Activated naive CD4-positive, alpha-beta T cell (primary cell): ENCODE measurements at places on chromosomes 1 and 21.
A peak's percentile ranks its signal among the peaks of the same experiment; 100 is the strongest.

DNA sequence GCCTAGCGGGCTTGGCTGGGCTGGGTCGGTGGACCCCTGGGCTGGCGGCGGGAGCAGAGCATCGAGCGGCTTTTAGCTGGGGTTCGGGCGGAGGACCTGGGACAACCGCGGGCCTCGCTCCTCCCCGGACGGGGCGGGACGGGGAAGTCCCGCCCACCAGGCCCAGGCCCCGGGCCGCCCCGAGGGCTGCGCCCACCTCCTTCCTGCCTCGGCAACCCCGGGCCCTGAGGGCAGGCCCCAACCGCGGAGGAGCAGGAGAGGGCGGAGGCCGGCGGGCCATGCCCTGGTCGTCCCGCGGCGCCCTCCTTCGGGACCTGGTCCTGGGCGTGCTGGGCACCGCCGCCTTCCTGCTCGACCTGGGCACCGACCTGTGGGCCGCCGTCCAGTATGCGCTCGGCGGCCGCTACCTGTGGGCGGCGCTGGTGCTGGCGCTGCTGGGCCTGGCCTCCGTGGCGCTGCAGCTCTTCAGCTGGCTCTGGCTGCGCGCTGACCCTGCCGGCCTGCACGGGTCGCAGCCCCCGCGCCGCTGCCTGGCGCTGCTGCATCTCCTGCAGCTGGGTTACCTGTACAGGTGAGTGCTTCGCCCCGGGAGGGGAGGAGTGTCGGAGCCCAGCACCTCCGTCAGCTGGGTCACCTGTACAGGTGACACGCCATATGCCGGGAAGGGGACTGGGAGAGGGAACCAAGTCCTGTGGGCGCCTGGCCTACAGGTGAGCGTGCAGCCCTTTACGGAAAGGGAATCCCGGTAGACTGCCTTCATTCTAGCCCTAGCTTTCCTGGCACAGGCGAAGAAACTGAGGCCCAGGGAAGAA is at the start of gene XKR8:
Gene XKR8, plus strand, starts transcription at position 182 of the 812 bp plus-strand sequence. Its CDS starts 97 bp downstream, at position 279.
- peak; percentile 52 for DNase-seq

DNA sequence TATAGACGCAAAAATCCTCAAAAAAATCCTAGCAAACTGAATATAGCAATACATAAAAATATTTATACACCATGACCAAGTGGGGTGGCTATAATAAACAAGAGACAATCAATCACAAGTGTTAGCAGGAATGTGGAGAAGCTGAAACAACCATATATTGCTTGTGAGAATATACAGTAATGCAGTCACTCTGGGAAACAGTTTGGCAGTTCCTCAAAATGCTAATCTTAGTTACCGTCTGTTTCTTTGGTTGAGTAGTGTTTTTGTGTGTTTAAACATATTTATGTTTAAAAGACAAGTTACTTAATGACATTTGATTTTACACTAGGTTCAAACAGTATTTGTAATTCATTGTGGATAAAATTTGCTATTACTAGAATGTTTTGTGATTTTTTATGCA is 792.0 kb downstream of the LTN1 start:
- DNase-seq = no peak

DNA sequence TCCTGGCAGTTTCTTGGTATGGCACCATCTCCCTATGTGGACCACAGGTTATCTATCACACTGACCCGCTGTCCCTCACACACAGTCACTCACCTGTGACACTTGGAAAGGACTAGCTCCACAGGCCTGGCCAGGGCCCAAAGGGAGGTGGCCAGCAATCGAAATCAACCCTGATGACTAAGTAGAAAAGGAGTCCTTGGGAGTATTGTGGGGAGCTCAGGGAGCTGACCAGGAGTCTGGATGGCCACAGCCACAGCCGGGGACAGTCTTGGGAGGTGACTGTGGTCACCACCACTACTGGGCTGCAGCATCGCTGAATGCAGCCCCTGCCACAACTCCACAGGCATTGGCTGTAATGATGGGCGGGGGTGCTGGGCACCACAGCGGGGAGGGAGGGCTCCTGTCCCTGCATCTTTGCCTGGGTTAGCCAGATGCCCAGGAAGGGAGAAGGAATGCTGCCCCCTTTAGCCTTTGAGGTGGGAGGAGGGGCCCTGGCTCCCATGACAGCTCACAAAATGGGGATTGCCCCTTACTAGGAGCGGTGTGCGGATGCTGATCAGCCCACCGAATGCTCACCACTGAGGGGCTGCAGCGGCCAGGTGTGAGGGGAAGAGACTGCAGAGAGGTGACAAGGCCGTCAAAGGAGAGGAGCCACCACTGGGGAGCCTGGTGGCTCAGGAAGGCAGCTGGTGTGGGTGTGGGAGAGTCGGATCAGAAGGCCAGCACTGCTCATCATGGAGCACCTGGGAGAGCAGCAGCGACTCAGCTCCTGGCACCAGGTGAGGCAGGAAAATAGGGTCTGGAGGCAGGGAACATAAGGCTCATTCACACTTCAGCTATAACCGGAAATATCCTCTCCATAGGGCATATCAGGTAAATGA is 61.3 kb downstream of the H3-3A start:
- DNase-seq = no peak

DNA sequence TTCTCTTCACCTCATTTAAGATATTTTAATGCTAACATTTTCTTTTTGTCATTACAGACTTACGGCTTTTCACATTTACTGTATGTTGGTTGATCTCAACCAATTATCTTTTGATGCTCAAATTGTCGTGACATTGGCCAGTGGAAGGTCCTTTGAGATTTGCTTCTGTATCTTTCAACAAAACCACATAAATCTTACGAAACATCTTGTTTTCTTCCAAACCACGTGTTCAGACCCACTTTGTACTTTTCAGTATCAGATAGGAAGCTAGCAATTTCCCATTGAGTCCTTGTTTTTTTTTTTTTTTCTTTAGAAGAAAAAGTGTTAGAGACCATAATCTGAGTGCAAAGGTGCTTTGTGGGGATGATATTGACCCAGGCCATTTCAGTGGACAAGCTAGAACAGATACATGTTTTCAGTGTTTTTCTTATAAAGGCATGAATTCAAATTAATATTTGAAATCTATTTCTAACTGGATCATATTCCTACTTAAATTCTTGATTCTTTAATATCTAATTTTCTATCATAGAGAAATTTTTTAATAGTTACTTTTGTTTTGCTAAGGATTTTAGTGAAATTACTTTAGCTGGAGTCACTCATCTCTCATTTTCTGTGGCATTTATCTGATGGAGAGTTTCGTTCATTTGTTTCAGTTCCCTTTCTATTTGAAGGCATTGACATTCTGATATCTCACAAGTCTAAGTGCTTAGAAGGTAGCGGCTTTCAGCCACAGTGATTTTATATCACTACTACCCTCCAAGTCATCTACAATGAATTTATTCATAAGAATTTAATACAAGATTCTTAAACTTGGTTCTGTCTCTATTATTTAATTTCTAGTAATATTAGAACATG is 26.7 kb downstream of the ATG4C start:
- no peak for DNase-seq

- DNase-seq = no peak
Observed at GRCh38 chr1:201792534-201793305, 36.2 kb upstream of the IPO9 start.

DNA sequence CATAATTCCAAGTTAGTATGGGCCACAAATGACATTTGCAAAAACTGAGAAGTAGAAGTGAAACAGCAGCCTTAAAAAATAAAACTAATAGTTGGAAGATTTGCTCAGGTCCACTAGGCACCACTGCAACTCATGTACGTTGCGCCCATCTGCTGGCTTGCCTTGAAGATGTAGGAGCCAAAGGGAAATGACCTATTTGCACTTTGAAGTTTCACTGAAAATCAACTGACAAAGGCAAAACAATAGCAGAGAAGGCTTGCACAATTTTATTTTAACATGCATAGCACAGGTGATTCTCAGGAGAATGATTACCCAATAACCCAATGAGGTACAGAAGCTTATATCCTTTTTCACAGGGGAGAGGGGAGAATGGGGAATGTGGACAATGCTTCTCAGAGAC is 170.1 kb upstream of the USP25 start:
- no peak for DNase-seq

GRCh38 chr1:94600556-94600955 is 59.0 kb upstream of the F3 start:
- DNase-seq = no peak

GRCh38 chr1:90729504-90730242 is 12.6 kb upstream of the BARHL2 start:
- DNase-seq = no peak

GRCh38 chr1:229114850-229115365 is 156.0 kb upstream of the RAB4A start:
- no peak for DNase-seq

DNA sequence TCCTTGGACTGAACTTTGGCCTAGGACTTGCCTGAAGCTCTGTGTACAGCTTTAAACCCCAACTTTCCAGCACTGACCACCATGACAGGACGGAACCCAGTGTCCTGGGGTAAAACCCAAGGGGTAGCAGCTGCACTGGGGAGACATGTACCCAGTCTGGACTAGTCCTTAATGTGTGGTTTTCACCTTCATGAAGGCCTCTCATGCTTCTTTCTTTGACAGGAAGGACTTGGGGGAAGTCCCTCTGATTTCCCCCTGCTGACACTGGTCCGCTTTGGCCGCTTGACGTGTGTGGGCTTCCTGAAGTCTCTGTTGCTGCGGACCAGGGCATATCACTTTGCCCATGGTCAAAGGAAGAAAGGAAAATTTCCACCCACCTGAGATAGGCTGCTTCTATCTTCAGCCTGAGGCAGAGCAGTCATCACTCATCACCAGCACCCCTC is 66.3 kb upstream of the PRDX6 start:
- DNase-seq = no peak

GRCh38 chr1:204751883-204752687 is 66.5 kb upstream of the LRRN2 start:
- no peak for DNase-seq

DNA sequence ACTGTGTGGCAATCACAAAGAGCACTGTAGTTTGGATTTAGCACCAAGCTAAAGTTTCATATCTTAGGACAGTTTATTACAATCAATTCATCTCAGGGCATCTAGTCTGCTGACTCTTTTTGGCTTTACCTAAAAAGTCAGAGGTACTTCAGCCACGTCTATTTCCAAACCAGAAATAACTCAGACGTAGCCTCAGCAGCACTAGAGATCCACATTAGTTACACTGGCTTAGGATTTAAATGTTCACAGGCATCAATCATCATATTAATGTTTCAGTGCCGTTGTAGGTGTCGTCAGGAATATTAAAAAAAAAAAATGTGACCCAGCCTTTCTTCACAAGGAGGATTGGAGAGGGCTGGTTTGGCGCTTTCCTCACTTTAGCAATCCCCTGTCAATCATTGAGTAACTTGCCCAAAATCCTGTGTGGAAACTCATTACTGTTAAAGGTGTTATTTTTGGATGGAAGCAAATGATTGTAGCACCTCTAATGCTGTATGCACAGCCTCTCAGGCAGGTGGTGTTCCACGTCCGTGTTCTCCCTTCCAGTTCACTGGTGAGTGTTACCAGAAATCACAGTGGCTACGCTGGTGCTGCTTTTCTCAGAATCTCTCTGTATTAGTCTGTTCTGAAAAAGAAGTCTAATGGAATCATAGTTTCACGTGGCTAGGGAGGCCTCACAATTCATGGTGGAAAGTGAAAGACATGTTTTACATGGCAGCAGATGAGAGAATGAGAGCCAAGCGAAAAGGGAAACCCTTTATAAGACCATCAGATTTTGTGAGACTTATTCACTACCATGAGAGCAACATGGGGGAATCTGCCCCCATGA is 45.4 kb downstream of the NEK7 start:
- DNase-seq = no peak

DNA sequence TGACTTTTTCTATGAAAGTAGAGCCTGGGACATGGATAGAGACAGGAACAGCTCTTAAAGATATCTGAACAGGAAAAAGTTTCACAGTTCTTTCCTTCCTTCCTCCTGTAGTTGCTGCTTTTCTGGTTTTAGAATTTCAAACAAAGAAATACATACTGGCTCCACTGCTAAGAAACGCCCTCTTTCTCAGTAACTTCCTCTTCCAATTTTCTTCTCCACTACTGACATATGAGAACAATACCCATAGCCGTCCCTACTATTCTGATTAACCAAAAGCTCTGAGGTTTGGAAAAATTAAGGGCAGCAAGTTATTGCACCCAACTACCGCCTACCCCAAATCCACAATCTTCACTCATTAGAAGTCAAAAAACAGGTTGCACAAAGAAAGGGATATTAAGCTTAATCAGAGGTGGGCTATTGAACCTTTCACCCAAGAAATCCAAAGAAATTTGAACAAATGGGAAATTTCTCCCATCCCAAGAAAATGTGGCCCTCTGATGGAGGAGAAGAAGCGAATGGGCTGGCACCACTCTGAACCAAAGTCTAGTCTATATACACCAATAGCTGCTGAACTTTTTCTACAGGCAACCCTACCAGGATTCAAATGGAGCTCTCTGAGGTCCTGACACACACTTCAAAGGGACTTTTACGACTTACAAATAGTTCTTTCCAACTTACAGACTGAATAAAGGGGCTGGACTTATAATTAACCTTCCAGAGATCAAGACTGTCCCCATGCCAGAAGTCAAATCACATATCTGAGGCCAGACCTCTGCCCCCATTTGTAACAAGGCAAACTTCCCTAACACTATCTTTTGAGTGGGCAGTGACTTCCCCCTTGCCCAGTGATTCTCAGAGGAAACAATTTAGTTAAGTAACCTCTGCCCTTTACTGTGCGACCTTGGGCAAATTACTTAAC is 1.7 kb downstream of the WASF2 start:
- no peak for DNase-seq

DNA sequence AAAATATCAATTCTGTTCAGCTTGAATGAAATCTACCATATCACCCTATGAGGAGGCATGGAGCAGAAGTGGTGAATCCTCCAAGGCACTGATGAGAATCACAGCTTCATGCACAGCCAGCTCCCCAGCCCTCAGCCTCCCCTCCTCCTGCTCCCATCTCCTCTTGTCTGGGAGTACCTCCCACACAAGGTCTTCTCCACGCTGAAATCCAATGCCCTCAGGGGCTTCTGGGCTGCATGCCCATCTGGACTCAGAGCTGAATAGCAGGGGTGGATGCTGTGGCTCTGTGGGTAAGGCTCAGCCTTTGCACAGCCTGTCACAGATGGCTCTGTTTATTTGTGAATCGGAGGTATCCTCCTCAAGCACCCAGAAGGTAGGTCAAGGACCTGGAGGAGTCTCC is 48.6 kb downstream of the KCNC4 start:
- DNase-seq = no peak

DNA sequence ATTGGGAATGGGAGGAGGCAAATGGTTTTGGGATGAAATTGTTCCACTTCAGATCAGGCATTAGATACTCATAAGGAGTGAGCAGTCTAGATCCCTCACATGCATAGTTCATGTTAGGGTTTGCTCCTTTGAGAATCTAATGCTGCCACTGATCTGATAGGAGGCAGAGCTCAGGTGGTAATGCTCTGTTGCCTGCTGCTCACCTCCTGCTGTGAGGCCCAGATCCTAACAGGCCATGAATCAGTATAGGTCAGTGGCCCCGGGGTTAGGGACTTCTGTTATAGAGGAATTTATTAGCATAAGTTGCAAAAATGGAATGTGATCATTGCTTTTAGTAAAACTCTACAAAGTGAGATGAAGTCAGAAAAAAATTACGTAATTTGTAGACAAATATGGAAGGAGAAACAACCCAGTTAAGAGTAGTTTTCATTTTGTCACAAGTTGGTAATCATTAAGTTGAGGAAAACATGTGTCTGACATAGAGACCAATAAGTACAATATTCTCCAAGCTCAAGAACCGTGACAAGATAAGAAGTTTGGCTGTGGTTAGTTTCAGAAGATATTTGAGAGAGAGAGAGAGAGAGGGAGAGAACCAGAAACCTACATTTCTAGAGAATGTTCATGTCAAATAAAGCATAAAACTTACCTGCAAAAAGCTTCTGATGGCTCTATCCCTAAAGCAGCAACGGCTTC is 689.7 kb upstream of the PRMT6 start:
- DNase-seq = no peak
